ENCODE measurements at places on chromosomes 7 and 10.

DNA sequence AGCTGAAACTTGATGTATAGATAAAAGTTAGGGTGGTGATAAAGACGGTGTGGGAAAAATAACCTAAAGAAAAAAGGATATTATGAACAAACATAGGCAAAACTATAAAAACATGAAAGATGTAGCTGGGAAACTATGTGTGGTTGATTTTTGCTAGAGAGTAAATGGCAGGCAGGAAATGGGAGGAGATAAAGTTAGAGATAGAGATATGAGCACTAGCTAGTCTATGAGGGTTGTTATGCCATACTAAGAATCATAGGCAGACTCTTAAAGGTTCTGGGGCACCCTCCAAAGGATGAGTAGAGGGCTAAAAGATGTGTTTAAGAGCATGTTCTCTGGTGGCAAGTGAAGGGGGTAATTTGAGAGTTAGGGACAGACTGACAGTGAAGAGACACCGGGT lies 1109.2 kb downstream of the GATA3 start:
- no peak for DNase-seq

GRCh38 chr10:128475686-128476367 lies 349.6 kb upstream of the MKI67 start:
- no peak for DNase-seq

GRCh38 chr10:14727465-14727864 lies 47.2 kb downstream of the FAM107B start:
- DNase-seq, result no peak

DNA sequence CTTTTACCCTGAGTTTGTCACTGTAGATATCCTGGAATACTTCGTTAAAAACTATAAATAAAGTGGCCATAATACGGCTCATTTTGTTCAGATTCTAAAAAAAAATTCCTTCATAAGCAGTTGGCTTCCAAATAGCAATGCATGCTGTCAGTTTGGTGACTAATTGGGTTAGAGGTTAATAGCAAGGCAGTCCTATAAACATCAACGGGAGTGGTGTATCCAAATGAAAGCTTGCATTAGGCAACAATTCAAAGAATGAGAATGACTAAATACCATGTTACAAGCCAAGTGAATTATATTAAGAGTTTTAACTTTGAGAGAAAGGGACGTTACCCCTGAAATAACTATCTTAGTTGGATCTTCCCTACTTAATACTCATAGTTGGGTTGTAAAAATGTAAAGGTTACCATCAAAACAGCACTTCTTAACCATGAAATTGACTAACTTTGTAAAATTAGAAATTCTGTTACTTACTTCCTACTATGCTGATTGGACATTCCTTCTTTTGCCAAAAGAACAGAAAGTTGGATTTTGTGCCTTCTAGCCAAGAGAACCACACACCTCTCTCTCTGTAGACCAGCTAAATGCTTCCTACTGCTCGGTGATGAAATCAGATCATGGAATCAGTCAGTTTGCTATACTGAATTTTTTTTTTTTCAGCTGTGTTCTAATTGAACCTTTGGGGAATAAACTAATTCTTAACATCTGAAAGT lies 98.0 kb downstream of the KAT6B start:
- no peak for DNase-seq

DNA sequence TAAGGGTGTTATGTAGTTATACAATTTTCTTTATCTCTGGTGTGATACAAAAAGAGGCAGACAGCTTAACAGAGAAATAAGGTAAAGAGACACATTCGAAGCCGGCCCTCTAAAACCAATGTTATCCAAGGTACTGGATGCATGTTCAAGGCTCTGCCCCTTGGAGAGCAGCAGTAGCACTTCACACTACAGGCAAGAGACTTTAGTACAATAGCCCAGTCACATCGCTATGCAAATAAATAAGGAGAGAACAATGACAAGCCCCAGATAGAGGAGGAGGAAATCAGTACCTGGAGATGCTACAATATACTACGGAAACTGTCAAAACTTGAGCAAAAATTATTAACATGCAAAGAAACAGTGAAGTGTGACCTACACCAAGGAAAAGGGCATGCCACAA lies 111.1 kb downstream of the ITGB1 start:
- DNase-seq, result no peak

DNA sequence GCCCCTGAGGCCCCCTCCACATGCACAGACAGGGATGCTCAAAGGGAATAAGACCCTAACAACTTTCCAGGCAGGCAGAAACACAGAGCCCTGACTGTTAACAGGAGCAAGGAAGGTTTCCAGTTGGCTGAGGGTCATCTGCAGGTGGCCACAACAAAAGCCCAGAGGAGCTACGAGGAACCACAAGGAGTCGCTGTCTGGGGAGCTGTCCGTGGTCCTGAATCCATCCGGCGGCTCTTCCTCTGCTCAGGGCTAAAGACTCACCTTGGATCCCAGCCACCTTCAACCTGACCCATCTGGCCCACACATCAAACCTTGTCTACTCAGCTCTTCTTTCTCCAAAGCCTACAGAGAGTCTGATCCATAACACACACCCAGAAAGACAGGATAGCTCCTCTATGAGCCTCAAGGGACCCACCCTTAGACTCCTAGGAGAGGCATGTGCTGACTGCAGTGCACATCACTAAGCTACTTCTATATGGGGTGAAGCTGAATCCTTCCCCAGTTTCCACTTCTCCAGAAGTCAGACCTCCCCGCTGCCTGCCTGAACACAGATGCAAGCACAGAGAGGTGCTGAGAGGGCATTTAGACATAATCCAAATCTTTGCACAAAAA lies 104.0 kb downstream of the SLIT1 start:
- peak; percentile 29 for DNase-seq

DNA sequence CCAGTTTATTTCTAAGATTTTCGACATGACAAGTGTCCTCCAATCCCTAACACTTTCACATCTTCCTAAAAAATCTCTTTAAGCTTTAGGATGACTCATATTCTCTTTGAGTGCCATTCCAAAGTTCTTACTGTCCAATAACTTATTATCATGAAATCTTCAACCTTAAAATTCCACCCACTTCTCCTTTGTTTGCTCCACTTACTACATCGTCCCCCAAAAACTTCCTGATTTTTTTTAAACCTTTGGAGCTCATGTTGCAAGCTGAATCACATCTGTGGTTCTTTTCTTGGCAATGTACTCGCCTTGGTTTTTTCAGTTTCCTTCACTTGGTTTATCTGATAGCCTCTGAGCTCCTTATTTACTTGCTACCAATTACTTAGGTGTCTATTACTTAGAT lies 39.2 kb upstream of the JCAD start:
- DNase-seq, result no peak

GRCh38 chr10:124532106-124532641 lies 70.6 kb downstream of the LHPP start:
- DNase-seq, result no peak

DNA sequence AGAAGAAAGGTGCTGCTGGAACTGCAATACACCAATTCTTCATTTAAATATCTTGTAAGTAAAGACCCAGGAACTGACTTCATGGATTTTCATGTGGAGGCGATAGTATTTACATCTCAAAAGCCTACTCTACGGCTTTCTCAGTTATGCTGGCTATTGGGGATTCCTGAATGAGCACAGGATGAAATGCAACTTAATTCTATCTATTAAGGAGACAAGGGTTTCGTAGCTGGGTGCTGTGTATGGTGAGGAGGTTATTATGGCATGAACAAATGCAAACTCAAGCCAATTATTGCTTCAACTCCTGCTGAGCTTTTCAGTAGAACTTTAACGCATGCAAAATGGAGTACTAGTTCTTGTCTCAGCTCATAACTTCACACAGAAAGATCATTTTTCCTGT lies 251.2 kb downstream of the SORCS1 start:
- DNase-seq, result no peak

DNA sequence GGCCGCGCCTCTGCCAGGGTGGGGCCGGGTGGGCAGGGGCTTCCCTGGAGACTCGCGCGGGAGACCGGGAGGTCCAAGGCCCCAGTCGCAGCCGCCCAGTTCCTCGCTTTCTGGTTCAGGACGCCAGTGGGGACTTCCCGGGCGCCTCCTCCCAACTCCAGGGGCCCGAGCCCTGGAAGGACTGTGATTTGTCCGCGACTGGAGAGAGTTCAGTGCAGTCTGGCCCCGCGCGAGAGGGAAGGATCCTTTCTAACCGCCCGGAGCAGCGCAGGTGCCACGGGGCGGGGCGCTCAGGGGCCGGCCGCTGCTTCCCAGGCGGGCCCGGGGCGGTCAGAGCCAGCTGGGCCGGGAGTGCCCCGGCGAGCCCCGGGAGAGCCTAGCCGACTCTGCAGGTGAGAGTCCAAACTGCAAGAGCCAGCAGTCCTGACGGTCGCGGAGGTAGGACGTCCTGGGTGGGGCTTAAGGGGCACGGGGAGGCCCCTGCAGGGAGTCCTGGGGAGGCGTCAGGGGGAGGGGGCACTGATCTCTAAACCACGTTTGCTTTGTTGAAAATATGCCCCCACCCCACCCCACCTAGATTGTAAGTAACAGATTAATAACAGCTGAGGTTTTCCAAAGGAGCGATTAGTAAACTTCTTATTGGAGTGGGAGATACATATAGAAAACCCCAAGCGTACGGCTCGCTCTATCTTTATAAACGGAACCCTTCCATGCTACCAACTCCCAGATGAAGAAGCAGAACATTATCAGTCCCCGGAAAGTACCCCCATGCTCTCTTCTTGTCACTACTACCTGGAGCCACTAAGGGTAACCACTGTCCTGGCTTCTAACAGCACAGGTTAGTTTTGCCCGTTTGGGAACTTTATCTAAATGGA lies 8.2 kb downstream of the NKX2-3 start:
- DNase-seq, result no peak

- DNase-seq, result no peak
Observed at GRCh38 chr7:108419961-108420908, 36.0 kb downstream of the NRCAM start.

GRCh38 chr7:147569116-147569913 lies 1021.3 kb upstream of the C7orf33 start:
- DNase-seq, result no peak

DNA sequence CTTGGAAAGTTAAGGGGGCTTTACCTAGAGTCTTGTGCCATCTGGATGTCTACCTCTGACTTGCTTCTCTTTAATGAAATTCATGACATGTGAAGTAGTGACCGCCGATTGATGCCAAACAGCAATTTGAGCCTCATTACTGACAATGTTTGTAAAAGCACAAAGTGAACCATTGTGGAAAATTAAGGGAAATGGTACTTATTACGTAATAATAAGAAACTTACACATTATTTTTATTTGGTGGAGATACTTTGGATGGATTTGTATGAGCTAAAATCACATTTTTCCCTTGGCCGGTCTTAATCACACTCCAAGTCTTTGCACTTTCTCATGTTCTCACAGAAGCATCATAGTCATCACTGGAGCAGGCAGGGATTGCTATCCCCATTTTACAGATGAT lies 265.1 kb upstream of the KLF6 start:
- DNase-seq, result no peak

GRCh38 chr10:34444223-34445183 lies 370.6 kb downstream of the PARD3 start:
- DNase-seq, result no peak

GRCh38 chr7:142760071-142760642 lies 10.6 kb upstream of the PRSS2 start:
- no peak for DNase-seq

- DNase-seq, result no peak
Observed at GRCh38 chr10:112223725-112224124, 40.2 kb upstream of the GPAM start.

- DNase-seq, result no peak
Observed at GRCh38 chr7:1314021-1314907, 81.6 kb downstream of the UNCX start.

GRCh38 chr10:99671386-99671785 lies 12.1 kb downstream of the ENTPD7 start:
- no peak for DNase-seq

DNA sequence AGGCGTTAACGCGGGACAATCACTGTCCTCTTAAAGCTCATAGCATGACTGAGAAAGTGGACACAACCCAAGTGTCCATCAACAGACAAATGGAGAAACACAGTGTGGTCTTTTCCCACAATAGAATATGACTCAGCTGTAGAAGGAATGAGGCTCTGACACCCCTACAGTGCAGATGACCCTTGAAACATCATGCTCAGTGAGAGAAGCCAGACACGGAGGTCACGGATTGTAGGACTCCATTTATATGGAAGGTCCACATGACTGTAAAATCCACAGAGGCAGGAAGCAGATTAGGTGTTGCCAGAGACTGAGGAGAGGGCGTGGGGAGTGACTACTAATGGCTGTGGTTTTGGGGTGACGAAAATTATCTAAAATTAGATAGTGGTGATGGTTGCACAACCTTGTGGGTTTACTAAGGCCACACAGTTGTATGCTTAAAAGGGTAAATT lies 6.1 kb upstream of the NCAPG2 start:
- peak; percentile 65 for DNase-seq

GRCh38 chr10:93742633-93743349 lies 14.9 kb upstream of the LGI1 start:
- DNase-seq, result no peak

DNA sequence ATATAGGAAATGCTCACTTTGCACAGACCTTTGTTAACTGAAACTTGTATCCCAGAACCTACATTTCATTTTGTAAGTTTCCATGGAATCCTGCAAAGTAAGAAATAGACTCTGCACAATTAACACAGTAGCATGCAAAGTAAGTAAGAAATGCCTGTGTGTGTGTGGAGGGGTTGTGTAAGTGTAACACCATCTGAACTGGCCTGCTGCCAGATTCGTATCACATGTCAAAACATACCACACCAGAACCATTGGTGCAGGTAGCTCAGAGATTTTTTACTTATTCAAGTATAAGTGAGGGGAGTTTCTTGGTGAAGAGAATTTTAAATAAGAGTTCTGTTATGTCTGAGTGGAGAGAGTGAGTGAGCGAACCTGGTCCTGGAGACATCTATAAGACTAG lies 17.9 kb upstream of the DDX21 start:
- no peak for DNase-seq

DNA sequence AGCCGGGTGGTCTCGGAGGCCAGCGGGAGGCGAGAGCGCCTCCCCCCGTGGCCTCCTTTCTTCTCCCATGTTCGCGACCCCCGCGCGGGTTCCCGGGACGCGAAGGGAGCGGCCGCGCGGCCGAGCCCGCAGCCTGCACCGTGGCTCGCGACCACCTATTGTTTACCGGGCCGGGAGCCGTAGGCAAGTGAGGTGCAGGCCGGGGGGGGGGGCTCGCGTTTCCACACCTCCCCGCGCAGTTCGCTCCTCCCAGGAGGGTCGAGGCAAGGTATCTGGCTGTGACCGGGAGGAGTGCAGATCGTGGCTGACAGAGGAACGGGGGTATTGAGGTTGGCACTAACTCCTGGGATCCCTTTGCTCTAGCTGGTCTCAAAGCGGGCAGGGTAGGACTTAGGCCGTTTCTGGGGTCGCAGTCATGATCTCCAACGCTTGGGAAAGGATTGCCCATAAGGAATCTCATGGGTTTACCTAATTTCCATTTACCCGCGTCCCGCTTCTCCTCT lies 734 bp downstream of the PTPN12 start:
- no peak for DNase-seq

DNA sequence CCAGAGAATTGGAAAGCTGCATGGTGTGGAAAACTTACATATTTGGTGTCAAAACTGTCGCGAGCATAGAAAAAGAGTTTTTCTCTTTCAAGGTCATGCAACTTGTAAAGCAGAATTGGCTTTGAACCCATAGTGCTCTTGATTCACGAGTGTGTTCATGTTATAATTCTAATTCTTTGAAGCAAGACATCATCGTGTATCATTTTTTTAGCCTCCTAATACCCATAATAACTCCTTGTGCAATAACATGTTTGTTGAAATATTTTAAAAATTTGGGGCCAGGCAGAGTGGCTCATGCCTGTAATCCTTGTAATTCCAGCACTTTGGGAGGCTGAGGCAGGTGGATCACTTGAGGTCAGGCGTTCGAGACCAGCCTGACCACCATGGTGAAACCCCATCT lies 4.2 kb downstream of the CCL24 start:
- DNase-seq, result no peak

GRCh38 chr7:80054356-80054755 lies 80.3 kb upstream of the GNAI1 start:
- no peak for DNase-seq
